Aorta (tissue), 5 donors: ENCODE measurements at places on chromosomes 4 and X. TPM values are rescaled to one million over a fixed set of nuclear protein-coding genes. Genes with fewer than 3 reads are reported as not detected.

PITX2 gene
- not detected for total RNA-seq

USP17L30 gene
- not detected for total RNA-seq

DNA sequence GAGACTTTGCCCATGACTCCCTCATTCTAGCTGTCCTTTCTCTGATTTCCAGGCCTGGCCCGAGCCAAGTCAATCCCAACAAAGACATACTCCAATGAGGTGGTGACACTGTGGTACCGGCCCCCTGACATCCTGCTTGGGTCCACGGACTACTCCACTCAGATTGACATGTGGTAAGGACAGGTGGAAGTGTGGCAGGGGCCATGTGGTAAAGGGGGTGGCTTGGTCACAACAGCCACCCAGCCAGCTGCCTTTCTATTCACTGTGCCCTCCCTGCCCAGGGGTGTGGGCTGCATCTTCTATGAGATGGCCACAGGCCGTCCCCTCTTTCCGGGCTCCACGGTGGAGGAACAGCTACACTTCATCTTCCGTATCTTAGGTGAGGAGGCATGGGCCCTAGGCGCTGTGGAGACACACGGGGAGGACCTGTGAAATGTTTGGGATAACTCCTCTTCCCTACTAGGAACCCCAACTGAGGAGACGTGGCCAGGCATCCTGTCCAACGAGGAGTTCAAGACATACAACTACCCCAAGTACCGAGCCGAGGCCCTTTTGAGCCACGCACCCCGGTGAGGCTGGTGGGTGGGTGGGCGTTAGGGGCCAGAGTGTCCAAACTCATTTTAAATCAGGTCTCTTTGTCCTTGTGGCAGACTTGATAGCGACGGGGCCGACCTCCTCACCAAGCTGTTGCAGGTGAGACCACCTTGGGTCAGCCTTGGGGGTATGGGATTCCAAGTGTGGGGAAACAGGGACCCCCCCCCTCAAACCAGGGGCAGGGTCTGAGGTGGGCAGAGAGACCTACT lies 6.1 kb upstream of the USP11 start:
- no peak for DNase-seq

DNA sequence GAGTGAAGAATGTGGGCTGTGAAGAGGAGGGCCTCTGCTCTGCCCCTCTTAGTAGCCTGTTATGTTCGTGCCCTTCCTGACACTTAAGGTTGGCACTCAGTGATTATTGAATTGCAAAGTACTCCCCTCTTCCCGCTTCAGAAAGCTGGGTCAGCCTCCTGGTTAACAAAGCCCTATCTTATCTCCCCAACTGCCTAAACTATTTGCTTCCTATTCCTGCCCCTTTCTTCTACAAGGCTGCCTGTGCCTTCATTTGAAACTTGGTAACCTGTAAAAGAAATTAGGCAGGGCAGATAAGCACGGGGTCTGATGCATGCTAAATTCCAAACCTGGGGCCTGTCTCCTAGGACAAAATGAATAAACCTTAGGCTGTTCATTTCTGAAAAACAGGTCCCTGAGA lies 23.1 kb upstream of the TMEM150C start:
- DNase-seq, result no peak

GRCh38 chrX:13015536-13016236 lies 28.7 kb downstream of the FAM9C start:
- DNase-seq, result no peak
